ENCODE measurements at places on chromosomes 1 and 21. TPM values are rescaled to one million over a fixed set of nuclear protein-coding genes. Genes with fewer than 3 reads are reported as not detected.
A peak's percentile ranks its signal among the peaks of the same experiment; 100 is the strongest.

GRCh38 chr1:66415281-66415680 lies 118.7 kb upstream of the SGIP1 start:
- DNase-seq, result no peak

DNA sequence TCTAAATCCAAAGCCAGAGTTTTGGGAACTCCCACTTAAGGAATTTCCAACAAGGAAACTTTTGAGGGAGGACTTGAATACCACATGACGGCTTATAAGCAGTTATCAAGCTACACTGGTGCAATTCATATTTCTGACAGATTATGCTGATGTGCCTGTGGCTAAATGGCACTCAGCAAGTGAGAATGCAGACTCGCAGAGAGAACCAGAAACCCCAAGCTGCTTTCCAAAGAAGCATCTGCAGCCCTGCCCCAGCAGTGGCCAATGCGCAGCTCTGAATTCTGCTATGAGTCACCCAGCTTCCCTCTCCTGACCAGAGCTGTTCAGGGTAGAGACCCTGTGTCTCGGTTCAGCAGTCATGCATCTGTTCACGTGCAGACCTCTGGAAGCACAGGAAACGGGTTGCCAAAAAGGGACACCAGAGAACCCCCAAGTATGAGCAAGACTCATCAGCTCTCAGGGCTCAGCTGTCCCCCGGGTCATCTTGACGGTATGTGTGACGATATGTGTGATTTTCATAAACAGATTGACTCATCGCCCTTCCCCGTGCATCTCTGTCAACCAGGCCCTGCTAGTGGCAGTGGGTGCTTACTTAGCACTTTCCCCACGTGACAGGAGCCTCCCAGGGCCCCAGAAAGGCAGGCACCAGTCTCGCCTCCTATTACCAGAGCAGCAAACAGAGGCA lies 76.3 kb downstream of the ITPKB start:
- DNase-seq, result peak; percentile 77

DNA sequence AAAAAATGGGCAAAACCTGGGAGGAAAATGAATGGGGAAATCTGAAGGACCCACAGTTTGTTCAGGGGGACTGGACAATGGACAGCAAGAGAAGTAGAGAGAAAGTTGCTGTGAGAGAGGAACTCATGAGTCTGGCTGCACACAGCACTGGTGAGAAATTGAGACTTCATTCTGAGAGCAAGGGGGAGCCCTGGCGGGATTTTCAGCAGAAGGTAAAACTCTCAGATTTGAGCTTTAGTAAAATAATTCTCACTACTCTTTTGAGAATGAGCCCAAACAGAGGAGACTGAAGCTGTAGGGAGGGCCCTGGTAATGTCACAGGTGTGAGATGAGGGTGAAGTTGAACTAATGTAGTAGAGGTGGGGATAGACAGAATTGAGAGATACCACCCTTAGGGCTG lies 438.6 kb downstream of the OMA1 start:
- no peak for DNase-seq

GRCh38 chr1:176159993-176160392 lies 47.1 kb downstream of the COP1 start:
- no peak for DNase-seq

Gene RBP7
- total RNA-seq, result 29.9 TPM

Measured in left cardiac atrium (tissue), 4 donors.